NCI-H1436 treated with DMSO at 0.1 percent for 48 hours (cell line): ENCODE measurements at places on chromosomes 7 and 10.

GRCh38 chr7:47046949-47047348 lies 535.0 kb downstream of the TNS3 start:
- no peak for DNase-seq

DNA sequence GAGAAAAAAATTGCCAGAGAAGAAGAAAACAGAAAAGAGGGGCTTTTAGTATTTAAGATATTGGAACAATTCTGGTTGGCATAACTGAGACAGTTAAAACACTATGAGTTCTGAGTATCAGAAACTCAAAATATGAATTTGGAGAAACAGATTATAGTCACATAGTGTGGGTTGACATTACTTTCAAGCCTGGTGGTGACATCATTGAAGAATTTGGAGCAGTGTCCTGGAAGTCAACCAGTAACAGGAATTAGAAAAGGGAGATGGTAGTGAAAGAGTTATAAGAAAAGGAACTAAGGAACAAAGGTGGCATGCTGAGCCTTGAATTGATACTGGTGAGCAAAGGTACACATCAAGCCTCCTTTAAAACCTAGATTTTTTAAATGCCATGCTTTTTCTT lies 88.2 kb downstream of the ZNF438 start:
- no peak for DNase-seq

DNA sequence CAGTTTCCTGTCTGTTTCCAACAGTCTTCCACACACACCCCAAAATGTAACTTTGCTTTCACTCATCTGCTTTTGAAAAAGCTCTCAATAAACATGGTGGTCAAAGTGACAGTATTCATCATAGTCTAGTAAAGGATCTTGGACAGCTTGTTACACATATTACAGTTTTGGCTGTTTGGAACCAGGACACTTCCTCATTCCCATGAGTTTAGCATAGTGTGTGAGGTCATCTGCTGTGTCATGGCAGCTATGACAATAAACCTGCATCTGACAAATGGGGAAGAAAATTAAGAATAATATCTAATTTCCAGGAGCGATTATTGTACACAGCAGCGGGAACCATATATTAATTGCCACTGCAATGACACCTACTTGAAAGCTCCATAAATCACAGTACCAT lies 184.3 kb upstream of the SLC26A5 start:
- no peak for DNase-seq

DNA sequence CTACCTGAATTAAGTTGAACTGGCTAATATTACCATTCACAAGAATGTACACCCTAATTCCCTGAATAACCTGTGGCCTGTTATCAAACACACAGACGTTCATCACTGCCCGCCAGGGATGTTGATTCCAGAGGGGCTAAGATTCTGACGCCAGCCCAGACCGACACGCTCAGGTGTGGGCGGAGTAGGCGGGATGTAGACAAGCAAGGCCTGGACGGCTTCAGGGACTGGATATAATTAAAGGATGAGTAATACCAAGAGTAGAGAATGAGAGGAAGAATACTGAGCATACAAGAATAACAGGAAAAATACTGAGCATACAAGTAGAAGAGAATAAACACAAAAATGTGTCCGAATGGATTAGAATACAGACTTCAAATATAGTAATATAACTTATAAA lies 29.0 kb downstream of the CUBN start:
- no peak for DNase-seq

- no peak for DNase-seq
Observed at GRCh38 chr7:22140578-22140977, 194.9 kb upstream of the CDCA7L start.

- no peak for DNase-seq
Observed at GRCh38 chr7:41708581-41709358, 5.9 kb upstream of the INHBA start.

GRCh38 chr10:48322017-48322416 lies 15.5 kb downstream of the MAPK8 start:
- DNase-seq: no peak
